Neural progenitor cell (in vitro differentiated cells): ENCODE measurements at places on chromosomes 7 and 10. TPM values are rescaled to one million over a fixed set of nuclear protein-coding genes. Genes with fewer than 3 reads are reported as not detected.

DNA sequence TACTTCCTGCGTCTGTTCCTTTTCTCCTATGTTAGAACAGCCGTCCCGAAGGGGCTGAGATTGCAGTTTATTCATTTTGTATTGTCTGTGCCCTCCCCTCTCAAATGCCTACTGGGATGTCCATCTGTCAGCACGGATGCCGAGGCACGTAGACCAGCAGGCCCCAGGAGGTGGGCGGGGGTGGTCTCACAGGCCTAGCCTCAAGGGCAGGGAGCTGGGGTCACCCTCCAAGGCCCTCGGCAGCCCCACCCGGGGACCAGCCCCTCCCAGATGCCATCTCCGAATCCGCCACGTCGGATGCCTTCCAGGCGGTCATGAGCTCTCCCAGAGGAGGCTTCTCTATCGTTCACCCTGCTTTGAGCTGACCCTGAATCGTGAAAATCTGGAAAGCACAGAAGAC is 59.7 kb downstream of the ELFN1 start:
- H3K27me3 ChIP-seq: no peaks in the 10 kb centered on the region
- H3K4me3 ChIP-seq: no peak overlapping the region
- H3K27ac ChIP-seq: no peak overlapping the region
- peaks cover 5% of the 10 kb centered on the region for H3K4me1 ChIP-seq
- no peak for DNase-seq

TRRAP gene
- total RNA-seq: 19.9 and 26.5 TPM in 2 replicates

CADPS2 gene
- total RNA-seq: 13.2 and 19.1 TPM in 2 replicates

TCERG1L gene
- total RNA-seq: 1.5 and 1.8 TPM in 2 replicates

GRCh38 chr7:101954499-101954898 is 137.1 kb downstream of the CUX1 start:
- H3K27ac ChIP-seq: no peak overlapping the region
- DNase-seq: no peak
- H3K36me3 ChIP-seq: no peaks in the 10 kb centered on the region
